Activated CD8-positive, alpha-beta memory T cell treated with anti-CD3 and anti-CD28 coated beads for 4 hours (primary cell): ENCODE measurements at places on chromosomes 3 and 15.
A peak's percentile ranks its signal among the peaks of the same experiment; 100 is the strongest.

GRCh38 chr3:194946091-194946490, 260.4 kb downstream of the FAM43A start:
- DNase-seq: no peak

- no peak for DNase-seq
Observed at GRCh38 chr15:23647001-23647295, 719 bp downstream of the MAGEL2 start.

DNA sequence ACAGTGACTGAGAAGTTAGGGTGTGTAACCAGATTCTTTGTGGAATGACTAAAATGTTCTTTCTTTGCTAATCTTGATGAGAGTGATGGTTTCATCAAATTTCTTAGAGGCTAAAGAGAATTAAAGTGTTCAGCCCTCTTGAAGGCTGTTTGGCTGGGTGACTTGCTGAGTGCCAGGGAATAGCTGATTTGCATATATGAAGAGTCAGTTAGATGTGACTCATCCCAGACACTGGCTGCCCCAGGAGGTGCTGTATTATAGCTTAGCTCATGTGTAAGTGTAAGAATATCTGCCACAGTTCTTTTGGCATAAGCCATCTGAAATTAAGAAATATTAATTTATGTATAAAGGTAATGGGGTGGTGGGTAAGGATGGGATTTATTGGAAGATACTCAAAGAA, 535.1 kb downstream of the NLGN1 start:
- DNase-seq: no peak

GRCh38 chr15:52183562-52184173, 7.5 kb downstream of the GNB5 start:
- no peak for DNase-seq

DNA sequence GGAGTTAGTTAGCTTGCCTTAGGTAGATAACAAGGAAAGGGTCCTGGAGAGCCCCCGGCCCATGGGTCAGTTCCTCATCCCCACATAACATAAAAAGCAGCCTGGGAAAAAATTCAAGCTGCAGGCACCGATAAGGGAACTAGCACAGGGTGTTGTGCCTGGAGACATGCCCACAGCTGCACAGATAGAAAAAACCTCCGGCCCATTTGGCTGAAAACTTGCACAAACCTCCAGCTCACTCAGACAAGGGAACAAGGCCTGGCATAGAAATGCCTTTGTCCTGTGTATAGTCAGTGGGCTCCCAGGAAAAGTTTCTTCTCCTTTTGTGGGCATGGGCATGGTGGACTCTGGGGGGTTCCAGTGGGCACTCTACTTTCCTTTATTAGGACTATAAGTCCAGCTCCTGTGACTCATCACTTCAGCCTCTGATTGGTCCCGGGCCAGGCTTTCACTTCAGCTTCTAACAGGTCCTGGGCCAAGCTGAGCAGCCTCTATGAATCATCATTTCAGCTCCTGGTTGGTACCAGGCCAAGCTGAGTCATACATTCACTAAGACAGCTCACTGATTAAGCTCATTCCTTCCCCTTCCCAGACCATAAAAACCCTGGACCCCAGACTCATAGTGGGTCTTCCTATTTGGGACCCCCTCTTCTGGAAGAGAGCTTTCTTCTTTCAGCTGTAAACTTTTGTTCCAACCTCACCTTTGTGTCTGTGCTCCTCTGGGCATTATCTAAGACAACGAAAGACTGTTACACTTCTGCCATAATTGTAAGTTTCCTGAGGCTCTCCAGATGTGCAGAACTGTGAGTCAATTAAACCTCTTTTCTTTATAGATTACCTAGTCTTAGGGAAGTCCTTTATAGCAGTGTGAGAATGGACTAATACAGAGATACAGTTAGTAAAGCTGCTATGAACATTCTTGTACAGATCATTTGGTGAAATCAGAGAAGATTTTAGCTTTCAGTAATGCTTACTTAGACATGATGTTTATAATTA, 348.0 kb upstream of the DPPA4 start:
- DNase-seq: no peak

DNA sequence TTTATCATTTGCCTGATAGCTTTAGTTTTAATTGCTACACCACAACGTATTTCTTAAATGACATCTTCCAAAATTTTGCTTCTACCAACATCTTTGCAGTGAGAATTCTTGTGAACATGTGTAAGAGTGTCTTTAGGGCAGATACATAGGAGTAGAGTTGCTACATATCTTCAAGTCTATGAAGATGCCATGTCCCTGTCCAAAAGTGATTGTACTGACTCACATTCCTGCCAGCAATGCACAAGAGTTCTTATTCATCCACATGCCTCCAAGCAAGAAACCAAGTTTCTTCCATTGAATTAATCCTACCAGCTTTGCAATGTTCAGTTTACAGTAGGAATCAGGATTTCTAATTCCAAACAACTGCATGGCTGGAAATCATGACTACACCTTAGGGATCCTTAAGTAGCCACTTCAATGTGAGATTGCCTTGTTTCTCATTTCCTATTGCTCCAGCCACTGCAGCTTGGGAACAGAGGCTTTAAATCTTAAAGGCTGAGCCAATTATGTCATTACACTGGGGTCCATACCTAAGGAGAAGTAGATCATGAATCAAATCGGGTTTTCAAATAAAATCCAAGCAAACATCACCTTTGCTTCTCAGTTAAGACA, 44.5 kb downstream of the BCL2L10 start:
- no peak for DNase-seq

DNA sequence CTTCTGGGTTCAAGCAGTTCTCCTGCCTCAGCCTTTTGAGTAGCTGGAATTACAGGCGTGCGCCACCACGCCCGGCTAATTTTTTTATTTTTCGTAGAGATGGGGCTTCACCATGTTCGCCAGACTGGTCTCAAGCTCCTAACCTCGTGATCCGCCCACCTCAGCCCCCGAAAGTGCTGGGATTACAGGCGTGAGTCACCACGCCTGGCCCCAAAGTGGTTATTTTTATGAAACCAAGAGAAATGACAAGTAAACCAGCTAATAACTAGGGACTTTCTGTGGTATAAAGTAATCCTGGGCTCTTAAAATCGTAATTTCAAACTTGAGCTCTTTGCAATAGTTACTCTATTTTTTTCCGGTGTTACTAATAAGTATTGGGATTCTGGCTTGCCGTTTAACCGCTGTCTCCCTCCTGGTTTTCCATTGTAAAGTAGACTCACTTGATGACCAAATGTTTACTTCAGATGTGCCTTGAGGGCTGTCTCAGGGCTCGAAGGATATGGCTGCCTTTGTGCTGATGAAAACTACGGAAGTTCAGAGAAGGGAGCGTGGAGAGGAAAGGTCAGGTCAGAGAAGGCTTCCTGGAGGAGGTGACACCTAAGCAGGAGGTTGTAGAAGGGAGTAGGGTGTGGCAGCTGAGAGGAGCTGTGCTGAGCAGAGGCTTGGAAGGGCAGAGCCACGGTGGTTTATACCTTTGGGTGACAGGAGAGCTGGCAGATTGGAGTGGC, 4.2 kb downstream of the ZSCAN2 start:
- no peak for DNase-seq

DNA sequence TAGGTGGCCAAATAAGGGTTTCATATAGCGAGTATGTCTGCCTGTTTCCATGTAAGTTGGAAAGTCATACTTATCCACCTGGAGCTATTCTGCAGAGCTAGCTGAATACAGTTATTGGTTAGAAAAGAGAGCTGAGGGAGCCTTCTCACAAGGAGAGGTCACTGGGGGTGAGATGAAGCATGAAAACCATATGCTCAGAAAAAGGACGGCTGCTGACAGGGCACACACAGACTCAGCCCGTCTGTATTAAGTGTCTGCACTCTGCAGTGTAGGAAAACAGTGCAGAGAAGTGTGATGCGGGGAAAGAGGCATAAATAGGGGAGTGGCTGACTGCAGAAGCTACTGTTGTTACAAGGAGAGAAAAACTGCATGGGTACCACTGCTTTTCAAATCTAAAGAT, 58.2 kb downstream of the C3orf70 start:
- no peak for DNase-seq

- DNase-seq: no peak
Observed at GRCh38 chr3:186757686-186758220, 25.6 kb upstream of the EIF4A2 start.

DNA sequence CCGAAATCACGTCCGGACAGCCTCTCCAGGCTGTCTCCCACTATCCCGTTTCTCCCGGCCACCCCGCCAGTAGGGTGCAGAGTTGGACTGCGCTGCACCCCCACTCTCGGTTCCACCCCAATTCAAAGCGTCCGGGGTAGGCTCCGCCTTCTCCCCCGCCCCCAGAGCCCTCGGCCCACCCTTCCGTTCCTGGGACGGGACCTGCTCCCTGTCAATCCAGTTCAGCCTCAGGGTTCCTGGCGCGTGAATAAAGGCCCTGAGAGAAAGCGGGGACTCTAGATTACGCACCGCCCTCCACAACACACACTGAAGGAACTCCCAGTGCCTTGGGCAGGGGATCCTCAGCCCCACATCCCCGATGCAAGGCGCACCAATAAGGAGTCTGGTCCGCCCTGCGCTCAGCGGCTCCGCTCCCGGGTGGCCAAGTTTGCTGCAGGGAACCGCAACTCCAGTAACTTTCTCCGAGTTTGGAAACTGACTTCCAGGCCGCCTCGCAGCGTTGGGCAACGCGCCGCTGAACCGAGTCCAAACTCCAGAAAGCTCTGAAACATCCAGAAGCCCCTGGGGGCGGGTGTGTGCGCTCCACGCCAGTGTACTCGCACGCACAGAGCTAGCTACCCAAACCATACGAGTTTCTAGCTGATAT, 1.9 kb downstream of the ADAMTS9 start:
- DNase-seq: no peak

DNA sequence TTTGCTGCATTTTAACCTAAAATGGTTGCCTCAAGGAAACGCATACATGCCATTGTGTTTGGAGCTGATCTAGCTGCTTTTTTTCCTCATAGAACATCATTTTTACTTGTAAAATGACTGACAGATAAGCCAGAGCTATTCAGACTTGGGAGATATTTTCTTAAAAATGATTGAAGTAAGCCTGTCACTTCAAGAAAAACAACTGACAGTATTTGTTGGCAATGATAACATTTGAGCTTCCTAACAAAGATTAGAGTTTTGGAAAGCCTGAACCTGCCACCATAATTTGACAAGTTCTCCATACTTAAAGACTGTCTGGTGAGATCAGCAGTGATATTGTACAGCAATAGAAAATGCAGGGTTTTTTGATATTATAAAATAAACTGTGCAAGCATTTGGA, 27.6 kb upstream of the MRPL3 start:
- DNase-seq: no peak

DNA sequence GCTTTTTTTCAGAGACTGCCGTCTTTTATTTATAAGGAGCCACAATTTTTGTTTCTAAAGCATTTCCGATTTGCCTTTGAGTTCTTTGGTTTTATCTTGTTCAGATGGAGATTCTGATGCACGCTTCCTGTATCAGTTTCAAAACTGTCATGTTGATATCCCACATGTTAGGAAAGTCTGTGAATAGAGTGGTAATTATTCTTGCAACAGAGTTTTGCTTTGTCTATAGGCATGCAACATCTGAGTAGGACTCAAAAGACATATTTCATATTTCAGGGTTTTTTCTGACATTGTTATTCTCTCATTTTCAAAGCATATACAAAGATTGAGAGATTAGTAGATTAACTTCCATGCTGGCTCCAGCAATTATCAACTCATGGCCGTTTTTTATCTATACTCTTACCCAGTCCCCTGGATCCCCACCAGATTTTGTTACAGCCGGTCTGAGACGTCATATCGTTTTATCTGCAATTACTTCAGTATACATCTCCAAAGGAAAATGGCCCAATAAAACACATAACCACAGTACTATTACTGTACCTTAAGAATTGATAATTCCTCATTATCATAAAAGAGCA, 22.4 kb downstream of the PAQR5 start:
- no peak for DNase-seq

- DNase-seq: no peak
Observed at GRCh38 chr3:152769523-152769922, 65.4 kb upstream of the P2RY1 start.

- DNase-seq: no peak
Observed at GRCh38 chr15:66288551-66289185, 4.7 kb upstream of the DIS3L start.

GRCh38 chr3:48697952-48698351, 12.2 kb upstream of the NCKIPSD start:
- no peak for DNase-seq

DNA sequence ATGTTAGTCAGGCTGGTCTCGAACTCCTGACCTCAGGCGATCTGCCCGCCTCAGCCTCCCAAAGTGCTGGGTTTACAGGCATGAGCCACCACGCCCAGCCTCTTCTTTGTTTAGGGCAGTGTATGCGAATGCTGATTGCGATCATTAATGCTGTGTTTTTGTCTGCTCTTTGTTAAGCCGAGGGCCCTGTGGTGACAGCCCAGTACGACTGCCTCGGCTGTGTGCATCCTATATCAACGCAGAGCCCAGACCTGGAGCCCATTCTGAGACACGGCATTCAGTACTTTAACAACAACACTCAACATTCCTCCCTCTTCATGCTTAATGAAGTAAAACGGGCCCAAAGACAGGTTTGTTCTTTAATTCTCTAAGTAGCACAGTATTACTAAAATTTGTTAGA, 7.8 kb downstream of the KNG1 start:
- no peak for DNase-seq

GRCh38 chr3:175857666-175858270, 998.6 kb downstream of the NAALADL2 start:
- DNase-seq: no peak

DNA sequence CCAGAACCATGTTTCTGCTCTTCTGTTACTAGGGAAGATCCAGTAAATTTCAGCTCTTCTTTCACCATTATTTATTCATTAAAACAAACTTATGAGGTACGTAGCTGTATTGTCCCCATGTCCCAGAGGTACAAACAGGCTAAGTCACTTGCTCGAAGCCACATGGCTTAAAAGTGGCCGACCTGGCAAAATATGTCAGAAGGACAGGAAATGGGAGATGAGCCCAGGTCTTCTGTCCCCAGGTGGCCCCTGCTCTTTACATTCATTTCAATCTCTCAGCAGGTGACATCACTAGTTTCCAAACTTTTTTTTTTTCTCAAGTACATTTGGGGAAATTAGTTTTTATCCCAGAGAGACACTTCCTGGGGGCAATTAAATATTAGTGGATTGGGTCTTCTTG, 34.1 kb upstream of the LPP start:
- DNase-seq: no peak

GRCh38 chr15:96146726-96147125, 183.8 kb upstream of the NR2F2 start:
- no peak for DNase-seq

GRCh38 chr3:160081958-160082533, 93.4 kb downstream of the IL12A start:
- DNase-seq: no peak

- DNase-seq: no peak
Observed at GRCh38 chr15:75822685-75823278, 20.5 kb upstream of the UBE2Q2 start.

- peak; percentile 35 for DNase-seq
Observed at GRCh38 chr3:111712294-111713167, 117.4 kb upstream of the ZBED2 start.

GRCh38 chr15:68687136-68687735, 108.4 kb downstream of the CORO2B start:
- no peak for DNase-seq

DNA sequence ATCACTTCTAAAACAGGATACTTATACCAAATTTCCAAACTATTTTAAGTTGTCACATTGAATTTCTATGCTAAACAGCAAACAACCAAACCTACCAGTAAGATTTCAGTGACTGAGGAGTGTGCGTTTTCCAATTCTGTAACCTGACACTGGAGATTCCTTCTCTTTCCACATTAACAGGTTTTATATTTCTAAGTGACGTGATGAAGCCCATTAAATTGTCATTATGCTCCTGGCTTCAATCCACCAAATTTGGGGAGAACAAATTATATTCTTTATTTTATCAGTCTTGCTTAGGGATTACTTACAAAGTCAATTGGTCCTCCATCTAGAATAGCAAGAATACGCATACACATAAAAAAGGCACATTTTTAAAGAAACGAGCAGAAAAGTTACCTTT, 764.8 kb upstream of the NR2F2 start:
- DNase-seq: no peak
